ENCODE measurements at places on chromosomes 5 and 9.

DNA sequence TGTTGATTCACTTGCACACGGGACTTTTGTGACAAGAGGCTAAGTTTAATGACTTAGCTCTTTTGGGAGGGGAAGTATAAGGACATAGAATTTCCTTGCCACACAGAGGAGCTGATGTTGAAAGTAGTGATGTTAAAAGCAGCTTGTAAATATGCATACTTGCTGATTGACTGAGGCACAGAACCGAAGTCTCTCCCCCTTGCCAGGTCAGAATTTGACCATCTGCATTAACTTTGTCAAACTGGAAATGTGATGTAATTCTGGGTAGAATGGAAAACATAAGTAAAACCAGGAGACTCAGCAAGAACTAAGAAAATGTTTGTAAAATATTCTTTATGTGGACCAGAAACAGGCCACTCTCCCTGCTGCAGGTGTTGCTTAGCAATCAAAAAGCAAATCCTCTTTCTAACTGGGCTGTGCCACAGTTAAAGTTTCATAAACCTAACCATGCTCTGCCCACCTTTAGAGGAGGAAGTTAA, 284.2 kb downstream of the NR3C1 start:
- no peak for DNase-seq

GRCh38 chr5:178068293-178068692, 45.0 kb upstream of the N4BP3 start:
- no peak for DNase-seq

DNA sequence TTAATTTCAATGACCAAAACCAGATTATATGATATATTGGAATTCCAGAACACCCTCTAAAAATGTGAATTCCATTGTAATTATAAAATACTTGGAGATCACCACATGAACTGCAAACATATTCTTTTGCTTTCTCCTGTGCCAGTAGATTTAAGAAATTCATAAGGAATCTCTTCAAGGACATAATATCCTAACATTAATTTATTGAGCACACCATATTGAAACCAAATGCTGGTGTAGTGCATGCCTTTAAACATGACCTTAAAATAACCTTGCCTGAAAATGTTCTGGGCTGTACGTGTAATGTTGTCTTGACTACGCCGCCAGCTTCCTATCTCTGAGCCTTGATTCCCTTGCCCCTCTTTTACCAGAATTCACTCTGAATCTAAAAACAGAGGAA, 205.0 kb upstream of the ACTBL2 start:
- no peak for DNase-seq

- DNase-seq, result no peak
Observed at GRCh38 chr5:80656425-80656824, 1.6 kb upstream of the DHFR start.

DNA sequence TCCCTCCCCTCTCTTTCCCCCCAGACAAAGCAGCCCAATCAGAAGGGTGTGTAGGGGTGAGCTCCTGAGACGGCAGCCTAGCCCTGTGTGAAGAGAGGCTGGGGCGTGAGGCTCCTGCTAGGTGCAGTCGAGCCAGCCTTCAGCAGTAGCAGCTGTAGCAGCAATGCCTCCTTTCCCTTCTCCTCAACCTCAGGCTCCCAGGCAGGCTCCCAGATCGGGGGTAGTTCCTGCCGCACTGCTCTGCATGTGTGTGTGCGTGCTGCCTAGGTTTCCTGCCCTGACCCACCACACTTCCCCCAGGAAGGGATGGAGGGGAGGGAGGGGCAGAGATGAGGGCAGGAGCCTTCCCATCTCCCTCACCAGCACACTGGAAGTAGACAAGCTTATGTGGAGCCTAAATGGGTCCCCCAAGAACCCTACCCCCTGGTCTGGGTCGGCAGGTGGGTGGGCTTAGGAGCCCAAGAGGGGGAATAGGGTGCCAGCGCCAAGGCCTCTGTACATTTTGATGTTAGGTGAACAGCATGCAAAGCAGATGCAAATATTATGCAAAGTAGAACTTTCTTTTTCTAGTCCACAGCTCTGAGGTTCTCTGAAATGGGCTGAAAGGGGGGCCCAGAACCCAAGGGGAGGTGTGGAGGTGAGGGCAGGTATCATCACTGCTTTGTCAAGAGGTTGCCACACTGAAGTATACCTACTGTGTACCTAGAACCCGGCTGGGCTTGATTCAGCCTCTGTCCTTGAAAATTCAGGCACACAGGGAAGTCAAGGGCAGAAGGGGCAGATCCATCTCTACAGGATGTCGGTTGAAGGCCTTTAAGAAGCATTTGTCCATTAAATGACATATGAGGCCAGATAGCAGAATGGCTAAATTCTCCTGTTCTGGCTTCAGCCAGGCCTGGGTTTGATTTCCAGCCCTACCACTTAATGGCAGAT, 57.8 kb downstream of the CXXC5 start:
- no peak for DNase-seq

DNA sequence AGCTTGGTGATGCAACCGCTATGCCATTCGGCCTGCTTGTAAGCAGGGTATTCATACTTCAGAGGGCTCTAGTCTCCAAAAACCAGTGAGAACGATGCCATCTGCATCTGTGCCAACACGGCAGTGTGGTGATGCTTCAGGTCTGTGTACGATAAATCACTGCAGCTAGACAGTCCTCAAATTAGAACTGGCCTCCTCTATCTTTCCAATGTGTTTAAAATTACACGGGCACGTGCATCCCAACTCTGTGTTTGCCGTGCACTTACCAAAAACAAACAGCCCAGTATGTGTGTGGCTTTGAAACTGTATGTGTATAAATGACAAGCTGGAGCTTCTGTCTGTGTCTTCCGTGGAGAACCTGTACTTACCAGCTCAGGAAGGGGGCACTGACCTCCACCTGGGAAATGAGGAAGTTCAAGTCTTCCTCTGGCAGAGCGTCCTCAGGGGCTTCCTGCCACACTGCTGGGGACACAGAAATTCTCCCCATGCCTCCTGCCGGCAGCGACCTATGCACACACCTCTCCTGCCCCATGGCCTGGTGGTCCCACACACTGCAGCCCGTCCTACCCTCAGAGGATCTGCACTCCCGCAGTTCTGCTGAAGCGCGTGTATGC, 12.3 kb downstream of the MED10 start:
- no peak for DNase-seq

- no peak for DNase-seq
Observed at GRCh38 chr9:99660191-99660636, 161.5 kb upstream of the NR4A3 start.

GRCh38 chr9:119370816-119371215, 1.6 kb upstream of the BRINP1 start:
- DNase-seq, result no peak

GRCh38 chr5:61401726-61402125, 69.7 kb downstream of the ZSWIM6 start:
- DNase-seq, result no peak

GRCh38 chr9:93577078-93577974, 942 bp downstream of the PHF2 start:
- no peak for DNase-seq

- no peak for DNase-seq
Observed at GRCh38 chr9:131731644-131732043, 8.2 kb downstream of the RAPGEF1 start.

All from breast epithelium (tissue), 4 donors.